NCI-H2029 treated with DMSO at 0.1 percent for 48 hours (cell line): ENCODE measurements at places on chromosomes 6 and 20.

GRCh38 chr6:116389357-116389756 lies 18.6 kb downstream of the DSE start:
- no peak for DNase-seq

DNA sequence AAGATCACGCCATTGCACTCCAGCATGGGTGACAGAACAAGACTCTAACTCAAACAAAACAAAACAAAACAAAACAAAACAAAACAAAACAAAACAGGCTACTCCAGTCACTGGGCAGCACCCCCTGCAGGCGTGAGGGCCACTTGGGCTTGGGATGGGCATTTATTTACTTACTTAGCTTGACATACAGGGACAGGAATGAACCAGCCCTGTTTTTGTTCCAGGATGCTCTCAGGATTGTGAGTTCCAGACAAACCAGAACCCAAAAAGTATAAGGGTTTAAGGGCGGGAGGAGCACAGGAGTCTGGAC lies 4.0 kb upstream of the PTPN1 start:
- no peak for DNase-seq

- peak; percentile 54 for DNase-seq
Observed at GRCh38 chr6:27129095-27129815, 118.2 kb upstream of the PRSS16 start.

DNA sequence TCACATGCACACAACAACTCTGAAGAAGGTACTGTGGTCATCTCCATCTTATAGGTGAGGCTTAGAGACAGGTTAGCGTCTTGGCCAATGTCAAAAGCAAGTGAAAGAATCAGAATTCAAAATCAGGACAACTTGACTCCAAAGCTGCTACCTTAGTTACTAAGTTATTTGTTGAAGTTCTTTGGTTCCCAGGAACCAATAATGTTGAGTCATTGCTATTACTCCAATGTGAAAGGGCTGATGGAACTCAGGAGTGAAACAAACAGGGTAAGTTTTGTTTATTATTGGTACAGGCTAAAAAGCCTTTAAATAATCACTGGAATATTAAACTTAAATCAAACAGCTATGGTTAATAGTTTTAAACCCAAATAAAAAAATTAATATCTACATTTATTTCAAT lies 111.1 kb downstream of the PDSS2 start:
- no peak for DNase-seq

- DNase-seq: no peak
Observed at GRCh38 chr6:138155443-138155842, 6.3 kb upstream of the ARFGEF3 start.

DNA sequence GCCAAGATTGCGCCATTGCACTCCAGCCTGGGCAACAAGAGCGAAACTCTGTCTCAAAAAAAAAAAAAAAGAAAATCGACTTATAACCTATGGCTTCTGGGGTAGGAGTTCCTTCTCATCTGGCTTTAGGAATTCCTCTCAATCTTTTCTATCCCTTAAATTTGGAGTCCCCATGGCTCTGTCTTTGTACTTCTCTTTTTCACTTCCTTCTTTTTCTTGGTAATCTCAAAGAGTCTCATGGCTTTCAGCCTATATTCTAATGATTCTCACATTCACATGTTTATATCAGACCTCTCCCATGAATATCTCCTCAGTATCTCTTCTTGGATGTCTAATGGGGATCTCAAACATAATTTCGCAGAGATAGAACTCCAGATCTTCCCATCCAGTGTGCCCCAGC lies 42.8 kb upstream of the RALGAPA2 start:
- DNase-seq: no peak

DNA sequence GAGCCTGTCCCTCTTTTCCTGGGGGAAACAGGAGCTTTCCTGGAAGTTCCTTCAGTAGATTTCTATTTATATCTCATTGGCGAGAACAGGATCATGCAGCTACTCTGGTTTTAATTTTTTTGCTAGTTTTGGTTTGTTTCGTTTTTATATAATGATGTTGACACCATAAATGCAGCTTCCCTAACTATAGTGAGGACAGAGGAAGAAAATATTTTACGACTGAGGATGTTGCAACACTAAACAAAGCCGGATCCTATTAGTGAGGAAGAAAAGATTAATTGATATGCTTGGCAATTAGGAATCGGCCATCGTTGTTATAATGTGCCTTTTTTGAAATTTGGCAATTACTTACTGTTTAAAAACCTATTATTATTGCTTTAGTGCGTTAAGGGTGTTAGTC lies 16.6 kb downstream of the KDM1B start:
- no peak for DNase-seq

DNA sequence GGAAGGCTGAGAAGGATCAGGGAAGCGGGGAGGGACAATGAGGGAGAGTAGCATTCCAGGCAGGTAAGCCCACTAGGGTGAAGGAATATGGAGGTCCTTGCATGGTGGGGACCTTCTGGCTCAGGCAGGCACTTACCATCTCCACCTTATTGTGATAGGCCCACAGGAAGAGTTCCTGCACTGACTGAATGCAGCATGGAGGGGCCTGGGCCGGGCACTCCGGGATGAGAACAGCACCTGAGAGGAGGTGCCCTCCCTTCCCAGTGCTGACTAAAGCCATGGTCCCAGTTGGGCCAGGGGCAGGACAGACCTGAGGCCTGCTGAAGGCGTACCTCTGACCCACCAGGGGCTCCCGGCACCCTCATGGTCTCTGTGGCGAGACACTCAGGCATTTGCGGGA lies 392.7 kb downstream of the CDC5L start:
- DNase-seq: no peak

DNA sequence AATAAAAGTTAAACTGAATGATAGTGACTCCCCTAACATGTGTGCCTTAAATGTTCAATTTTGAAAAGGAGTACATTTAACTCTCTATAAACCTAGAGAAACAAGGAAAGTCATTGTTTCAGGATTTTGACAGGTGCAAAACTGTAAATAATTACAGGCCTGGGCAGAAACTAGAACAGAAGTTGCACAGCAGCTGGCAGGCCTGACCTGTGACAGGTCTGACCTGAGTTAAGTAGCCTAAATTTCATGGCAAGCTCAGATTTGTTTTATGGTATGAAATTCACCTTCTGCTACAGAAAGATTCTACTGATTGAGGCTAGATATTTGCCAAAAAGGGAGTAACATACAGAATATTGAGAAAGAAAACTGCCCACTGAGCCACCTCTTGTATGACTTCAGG lies 166.1 kb downstream of the CDKAL1 start:
- DNase-seq: no peak

- no peak for DNase-seq
Observed at GRCh38 chr6:65501045-65501444, 206.0 kb downstream of the EYS start.
